ENCODE measurements at places on chromosomes 6 and 20. TPM values are rescaled to one million over a fixed set of nuclear protein-coding genes. Genes with fewer than 3 reads are reported as not detected.
A peak's percentile ranks its signal among the peaks of the same experiment; 100 is the strongest.

- DNase-seq, result no peak
These were observed 24.0 kb upstream of the GTSF1L start for GRCh38 chr20:43750774-43751166.

- DNase-seq, result no peak
These were observed 105.6 kb downstream of the PSMB1 start for GRCh38 chr6:170447561-170447930.

GRCh38 chr6:154931711-154932424 lies 63.2 kb upstream of the TIAM2 start:
- DNase-seq, result peak; percentile 63

DNA sequence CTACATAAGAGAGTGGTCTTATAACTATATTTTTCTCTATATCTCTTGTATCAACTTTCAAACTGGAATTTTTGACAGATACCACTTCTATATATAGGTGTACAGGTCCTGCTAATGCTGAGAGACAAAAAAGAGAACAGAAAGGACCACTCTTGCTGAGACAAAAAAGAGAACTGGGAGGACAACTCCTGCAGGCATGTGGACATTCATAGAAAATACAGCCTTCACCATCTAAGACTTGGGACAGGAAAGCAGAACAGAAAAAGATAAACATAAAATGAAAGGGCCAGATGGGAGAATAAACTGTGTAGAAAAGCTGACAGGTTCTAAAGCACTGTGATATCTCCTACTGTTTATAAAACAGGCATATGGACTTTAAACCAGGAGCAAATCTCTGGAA lies 541.0 kb upstream of the ADGRB3 start:
- DNase-seq, result no peak

The MARCKS gene
- 122 TPM for total RNA-seq

The SLC18B1 gene
- 6.8 TPM for total RNA-seq

The CST1 gene
- not detected for total RNA-seq

- DNase-seq, result peak; percentile 94
These were observed 45.2 kb upstream of the NT5E start for GRCh38 chr6:85404564-85405174.

DNA sequence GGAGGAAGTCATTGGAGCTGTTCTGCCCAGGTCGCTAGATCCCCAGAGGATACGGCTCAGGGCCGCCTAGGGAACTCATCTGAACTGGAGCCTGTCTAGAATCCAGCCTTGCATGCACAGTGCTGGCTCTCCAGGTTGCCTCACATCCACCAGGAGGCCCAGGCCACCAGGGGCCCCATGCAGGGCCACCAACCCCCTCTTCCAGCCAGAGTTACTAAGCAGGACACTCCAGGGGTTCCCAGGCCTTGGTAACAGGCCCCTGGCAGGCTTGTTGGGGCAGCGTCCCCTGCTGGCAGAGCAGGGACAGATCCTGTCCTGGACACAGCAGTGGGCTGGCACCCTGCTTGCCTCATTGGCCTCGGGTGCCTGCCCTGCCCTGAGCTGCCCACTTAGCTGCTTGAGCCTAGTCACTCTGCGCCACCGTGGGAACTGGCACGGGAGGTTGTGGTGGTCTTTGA lies 35.3 kb downstream of the EFCAB8 start:
- peak; percentile 3 for DNase-seq

The BTN1A1 gene
- not detected for total RNA-seq

DNA sequence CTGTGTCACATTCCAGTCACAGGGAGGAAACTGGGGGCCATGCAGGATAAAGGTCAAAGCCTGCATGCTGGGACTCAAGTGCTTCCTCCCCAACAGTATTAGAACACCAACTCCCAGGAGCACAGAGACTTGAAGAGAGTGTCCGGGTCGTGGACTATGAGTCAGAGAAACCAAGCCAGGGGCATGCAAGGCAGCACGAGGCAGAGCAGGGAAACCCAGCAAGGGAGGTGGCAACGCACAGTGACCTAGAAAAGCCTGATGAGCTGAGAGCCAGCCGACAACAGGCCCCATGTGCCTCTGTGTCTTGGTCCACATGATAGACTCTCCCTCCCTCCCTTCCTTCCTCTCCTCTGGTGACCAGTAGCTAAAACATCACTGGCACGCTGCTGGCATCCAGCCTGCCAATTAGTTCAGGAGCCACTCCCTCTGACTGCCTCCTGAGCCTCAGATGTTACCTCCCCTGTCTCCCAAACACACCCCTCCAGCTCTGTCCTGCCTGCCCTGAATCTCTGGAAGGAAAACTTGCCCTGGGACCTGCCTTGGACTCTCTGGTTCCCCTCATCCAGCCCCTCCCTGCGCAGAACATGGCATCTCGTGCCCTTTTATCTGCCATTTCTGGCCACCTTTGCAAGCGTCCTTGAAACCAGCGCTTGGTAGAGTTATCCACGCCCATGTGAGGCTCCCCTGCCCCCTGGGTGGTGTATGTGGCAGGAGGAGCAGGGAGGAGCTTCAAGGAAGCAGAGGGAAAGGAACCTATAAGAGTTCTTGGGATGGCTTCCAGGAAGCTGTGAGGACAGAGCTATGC lies 16.2 kb upstream of the RNF39 start:
- DNase-seq, result peak; percentile 63

The TINAG gene
- not detected for total RNA-seq

GRCh38 chr6:34237722-34238584 lies 1.3 kb downstream of the HMGA1 start:
- no peak for DNase-seq

The FAM209B gene
- total RNA-seq, result not detected

The FOXO3 gene
- total RNA-seq, result 49.3 TPM

- no peak for DNase-seq
These were observed 269.9 kb upstream of the AGPAT4 start for GRCh38 chr6:161543684-161544309.

- DNase-seq, result no peak
These were observed 118.8 kb downstream of the MAP3K7 start for GRCh38 chr6:90468080-90468479.

The SPATS1 gene
- not detected for total RNA-seq

DNA sequence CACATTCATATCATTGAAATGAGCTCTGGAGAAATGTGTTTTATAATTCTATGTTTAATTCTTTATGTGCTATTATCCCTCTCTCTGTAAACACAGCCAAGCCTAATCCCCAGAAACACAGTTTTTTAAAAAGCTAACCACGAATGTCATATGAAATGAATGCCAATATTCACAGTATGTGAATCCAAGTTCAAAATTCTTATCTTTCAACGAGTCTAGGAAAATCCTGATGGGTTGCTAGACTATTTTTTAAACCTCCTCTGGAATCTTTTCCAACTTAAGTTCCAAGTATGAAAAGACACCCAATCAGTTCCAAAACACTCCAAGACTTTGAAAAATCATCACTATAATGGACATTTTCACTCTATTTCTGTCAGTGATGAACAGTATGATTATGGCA lies 689.3 kb downstream of the HACE1 start:
- no peak for DNase-seq

DNA sequence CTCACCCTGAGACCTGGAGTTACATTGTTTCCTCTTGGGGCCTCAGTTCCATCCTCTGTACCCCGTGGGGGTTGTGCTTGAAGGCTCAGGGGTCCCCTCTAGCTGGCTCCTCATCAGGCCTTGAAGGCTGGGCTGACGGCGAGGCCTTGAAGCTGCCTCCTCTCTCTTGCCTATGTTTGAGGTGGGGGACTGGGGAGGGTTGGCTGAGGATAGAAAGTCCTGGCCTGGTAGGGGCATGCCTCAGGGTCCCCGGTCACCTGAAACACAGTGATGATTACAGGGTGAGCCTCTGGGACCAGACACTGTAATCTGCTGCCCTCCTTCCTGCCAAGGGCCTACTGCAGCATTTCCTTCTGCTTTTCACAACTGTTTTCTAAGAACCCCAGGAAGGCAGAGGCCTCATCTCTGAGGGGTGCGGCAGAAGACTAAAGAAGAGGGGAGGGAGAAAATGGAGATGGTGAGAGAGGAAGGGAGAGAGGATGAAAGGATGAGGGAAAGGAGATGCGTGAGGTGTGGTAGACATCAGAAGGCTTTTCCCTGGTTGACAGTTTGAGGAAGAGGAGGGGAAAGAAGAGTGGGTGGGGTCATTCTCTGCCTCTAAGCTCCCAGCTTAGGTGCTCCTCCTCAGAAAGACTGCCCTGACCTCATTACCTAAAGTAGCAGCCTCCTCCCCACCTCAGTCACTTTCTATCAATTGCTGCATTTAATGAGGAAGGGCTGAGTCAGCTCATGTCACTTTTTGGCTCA lies 29.7 kb downstream of the VEGFA start:
- DNase-seq, result no peak

DNA sequence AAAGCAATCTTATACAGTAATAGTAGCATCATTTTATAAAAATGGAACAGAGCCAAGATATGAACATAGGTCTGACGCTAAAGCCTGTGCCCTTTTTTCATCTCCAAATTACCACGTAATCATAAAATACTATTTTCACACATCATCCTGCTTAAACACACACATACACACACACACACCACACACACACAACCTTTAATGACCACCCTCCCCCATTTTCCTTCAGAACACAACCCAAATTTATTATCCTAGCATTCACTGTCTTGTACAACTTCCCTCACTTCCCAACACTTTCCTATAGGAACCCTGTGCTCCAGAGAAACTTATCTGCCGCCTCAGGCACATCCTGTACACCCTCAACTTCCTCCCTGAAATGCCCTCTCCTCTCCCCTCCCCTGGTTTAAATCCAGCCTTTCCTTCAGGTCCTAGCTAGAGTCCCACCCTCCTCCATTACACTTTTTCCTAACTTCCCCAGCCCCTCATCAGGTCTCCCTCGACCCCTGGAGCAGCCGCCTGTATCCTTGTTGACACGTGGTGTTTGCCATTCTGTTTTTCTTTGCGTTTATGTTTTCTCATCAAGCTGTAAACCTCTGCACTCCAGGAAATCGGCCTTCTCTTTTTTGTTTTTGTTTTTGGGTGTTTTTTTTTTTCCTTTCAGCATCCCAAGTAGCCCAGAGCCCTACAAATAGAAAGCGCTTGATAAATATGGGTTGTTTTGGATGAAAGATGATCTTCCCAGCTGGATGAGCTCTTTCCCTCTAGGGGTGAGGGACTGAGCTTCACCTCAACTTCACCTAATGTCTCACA lies 968 bp upstream of the MMP24 start:
- no peak for DNase-seq

The DEFB124 gene
- total RNA-seq, result not detected

GRCh38 chr6:13044390-13044789 lies 283.9 kb downstream of the TBC1D7 start:
- peak; percentile 4 for DNase-seq

DNA sequence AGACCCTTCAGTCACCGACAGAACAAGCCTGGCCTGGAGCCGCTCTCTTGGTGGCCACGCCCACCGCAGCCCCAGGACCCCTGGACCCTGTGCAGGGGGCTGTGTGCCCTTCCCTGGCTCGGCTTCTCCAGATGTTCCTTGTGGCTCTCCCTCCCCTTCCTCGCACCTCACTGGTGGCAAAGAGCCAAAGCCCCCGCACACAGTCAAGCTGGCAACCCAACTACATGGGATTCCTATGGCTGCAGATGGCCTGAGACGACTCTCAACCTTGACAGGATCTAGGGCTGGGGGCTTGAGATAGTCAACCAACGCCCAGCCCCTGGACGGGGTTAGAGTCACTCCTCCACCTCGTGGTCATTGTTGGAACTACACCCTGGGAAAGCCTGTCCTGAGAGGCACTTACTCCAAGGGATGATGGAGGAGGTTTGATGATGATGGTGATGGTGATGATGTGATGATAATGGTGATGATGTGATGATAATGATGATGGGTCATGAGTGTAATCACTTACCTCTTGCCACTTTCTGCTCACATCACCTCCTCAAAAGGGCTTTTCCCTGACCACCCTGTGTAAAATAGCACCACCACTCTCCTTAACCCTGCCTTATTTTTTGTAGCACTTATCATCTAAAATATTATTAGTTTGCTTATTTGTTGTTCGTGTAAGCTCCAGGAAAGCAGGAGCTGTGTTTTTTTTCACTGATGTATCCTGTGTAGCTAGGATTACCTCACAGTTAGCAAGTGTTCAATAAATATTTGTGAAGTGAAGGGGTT lies 278.4 kb downstream of the LRFN2 start:
- peak; percentile 40 for DNase-seq

The FKBP1A gene
- 39.3 TPM for total RNA-seq

DNA sequence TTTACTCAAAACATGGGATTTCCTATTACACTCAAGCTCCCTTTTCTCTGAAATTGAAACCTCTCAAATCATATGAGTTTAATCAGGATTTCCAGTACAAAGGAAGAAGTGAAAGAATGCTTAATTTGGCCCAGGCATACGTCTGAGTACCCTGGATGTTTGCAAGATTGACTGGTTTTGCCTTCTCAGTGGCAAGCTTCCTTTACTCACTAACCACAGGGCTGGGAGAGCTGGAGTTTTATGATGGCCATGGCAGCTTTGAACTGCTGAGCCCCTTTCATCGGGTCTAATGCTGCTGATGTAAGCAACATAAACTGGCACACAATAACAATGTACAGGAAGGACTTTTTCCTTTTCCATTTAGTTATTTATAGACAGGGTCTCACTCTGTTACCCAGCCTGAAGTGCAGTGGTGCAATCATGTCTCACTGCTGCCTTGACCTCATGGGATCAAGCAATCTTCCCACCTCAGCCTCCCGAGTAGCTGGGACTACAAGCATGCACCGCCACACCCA lies 194.8 kb downstream of the SLC35F1 start:
- DNase-seq, result no peak

DNA sequence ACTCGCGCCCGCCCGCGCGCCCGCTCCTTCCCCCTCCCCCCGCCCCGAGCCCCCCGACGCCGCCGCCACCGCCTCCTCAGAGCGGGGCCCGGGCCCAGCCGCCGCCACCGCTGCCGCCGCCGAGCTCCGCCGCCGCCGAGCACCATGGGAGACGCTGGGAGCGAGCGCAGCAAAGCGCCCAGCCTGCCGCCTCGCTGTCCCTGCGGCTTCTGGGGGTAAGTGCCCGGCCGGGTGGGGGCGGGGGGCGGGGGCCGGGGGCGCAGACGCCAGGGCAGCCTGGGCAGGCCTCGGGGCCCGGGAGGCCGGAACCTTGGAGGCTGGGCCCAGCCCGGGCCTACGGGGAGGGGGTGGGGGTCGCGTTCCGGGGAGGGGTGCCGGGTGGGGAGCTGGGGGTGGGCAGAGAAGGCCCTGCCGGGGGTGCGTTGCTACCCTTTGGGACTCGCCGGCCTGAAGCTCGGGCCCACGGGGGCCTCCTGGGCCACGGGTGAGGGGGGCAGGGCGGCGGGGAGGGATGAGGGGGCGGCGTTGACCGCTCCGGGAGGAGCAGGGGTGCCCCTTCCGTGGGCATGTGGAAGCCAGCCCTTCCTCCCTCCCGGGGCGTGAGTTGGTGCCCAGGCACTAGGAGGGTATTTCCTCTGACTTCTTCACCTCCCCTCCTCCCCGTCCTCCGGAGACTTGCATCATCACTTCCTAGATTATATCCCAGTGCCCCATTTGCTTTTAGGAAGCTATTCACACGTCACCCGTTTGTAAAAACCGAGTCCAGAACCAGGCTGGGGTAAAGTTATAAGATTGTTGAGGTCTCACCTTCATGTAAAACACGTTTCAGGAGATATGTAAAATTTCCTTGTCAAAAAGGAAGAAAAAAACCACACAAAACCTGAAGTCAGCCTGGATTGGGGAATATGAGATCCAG lies 533 bp downstream of the ZFAND3 start:
- DNase-seq, result peak; percentile 75
